ENCODE measurements at places on chromosomes 3 and 15. TPM values are rescaled to one million over a fixed set of nuclear protein-coding genes. Genes with fewer than 3 reads are reported as not detected.

ITIH4 gene
- total RNA-seq: 2.7 TPM

CCDC80 gene
- 6.2 TPM for total RNA-seq

MYEF2 gene
- 16.9 TPM for total RNA-seq

PXK gene
- total RNA-seq: 28.2 TPM

SGO1 gene
- total RNA-seq: 12.1 TPM

RAD51 gene
- 29.8 TPM for total RNA-seq

SLC51A gene
- not detected for total RNA-seq

EFHB gene
- 0.23 TPM for total RNA-seq

NANOGP8 gene
- total RNA-seq: 0.64 TPM

KBTBD12 gene
- not detected for total RNA-seq

USP3 gene
- total RNA-seq: 23.5 TPM
